Lung microvascular endothelial cell (primary cell): ENCODE measurements at places on chromosomes 11 and 22. TPM values are rescaled to one million over a fixed set of nuclear protein-coding genes. Genes with fewer than 3 reads are reported as not detected.

SLC22A6 gene
- total RNA-seq: not detected in 2 replicates

DGAT2 gene
- 0.60 and 1.1 TPM in 2 replicates for total RNA-seq

PNPLA3 gene
- 0.60 and 1.1 TPM in 2 replicates for total RNA-seq

MYOD1 gene
- not detected in 2 replicates for total RNA-seq

SCUBE1 gene
- 0.20 and 0.65 TPM in 2 replicates for total RNA-seq

CECR2 gene
- under 0.01 TPM in 2 replicates for total RNA-seq

NFAM1 gene
- total RNA-seq: not detected in 2 replicates

CD3G gene
- total RNA-seq: not detected in 2 replicates

MS4A4A gene
- not detected in 2 replicates for total RNA-seq

DDB1 gene
- total RNA-seq: 234 and 238 TPM in 2 replicates

ATP5MG gene
- 82.8 and 95.6 TPM in 2 replicates for total RNA-seq

PDE2A gene
- 158 and 415 TPM in 2 replicates for total RNA-seq

OR51L1 gene
- not detected in 2 replicates for total RNA-seq

VPS11 gene
- 17.0 and 23.4 TPM in 2 replicates for total RNA-seq

FAM83F gene
- not detected in 2 replicates for total RNA-seq

MIOX gene
- total RNA-seq: not detected in 2 replicates

RAB38 gene
- 0.60 and 0.65 TPM in 2 replicates for total RNA-seq

HEPN1 gene
- total RNA-seq: under 0.01 and 0.20 TPM in 2 replicates

MPPED2 gene
- total RNA-seq: 0.20 and 0.22 TPM in 2 replicates

VSIG2 gene
- under 0.01 TPM in 1 of 2 replicates, not detected in the other for total RNA-seq

IGSF9B gene
- not detected in 2 replicates for total RNA-seq

MS4A6E gene
- not detected in 2 replicates for total RNA-seq

OR5T1 gene
- total RNA-seq: not detected in 2 replicates
